ENCODE measurements at places on chromosomes 16 and 17. TPM values are rescaled to one million over a fixed set of nuclear protein-coding genes. Genes with fewer than 3 reads are reported as not detected.

CACNG5 gene
- not detected for total RNA-seq

CCL14 gene
- total RNA-seq, result not detected

SCIMP gene
- total RNA-seq, result not detected

ACSM5 gene
- total RNA-seq, result 0.19 TPM

CCR7 gene
- total RNA-seq, result under 0.01 TPM

CFAP52 gene
- 1.4 TPM for total RNA-seq

Data from regular cardiac myocyte (primary cell).